ENCODE measurements at places on chromosomes 16 and 17.
A peak's percentile ranks its signal among the peaks of the same experiment; 100 is the strongest.

DNA sequence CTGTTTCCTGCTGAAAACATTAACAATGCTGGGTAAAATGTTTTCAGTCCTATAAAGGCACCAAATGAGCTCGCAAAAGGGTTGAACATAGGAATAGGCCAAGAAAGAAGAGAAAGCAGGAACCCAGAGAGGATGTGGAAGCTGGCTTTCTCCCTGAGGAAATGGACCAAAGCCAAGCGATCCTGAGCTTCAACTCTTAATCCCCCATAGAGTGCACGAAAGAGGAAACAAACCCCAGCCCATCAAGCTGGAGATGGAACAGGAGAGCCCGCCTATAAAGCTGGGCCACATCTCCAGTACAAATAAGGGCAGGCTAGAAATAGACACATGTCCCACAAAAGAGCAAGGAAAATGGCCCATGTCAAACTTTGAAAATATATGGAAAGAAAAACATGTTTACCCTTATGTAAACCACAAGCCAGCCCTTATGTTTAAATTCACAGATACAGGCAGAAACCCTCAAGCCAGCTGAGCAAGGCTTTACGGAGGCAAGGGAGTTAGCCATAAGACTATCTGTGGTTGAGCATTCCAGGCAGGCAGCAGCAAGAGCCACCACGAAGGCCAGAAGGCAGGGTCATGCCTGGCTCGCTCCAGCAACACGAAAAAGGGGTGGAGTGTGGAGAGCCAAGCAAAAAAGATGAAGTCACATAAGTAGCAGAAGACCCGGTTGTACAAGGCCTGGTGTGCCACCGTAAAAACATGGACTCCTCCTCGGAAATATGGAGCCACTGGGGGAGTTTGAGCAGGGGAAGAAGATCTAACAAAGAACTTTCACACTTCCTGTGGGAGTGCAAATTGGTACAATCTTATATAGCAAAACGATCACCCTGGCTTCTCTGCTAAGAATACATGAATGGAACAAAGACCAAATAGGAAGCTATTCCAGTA lies 27.8 kb downstream of the COPRS start:
- DNase-seq = no peak

- DNase-seq = peak; percentile 64
Measured at GRCh38 chr17:58531661-58532554, 17.5 kb upstream of the MTMR4 start.

GRCh38 chr17:1034652-1035210 lies 37.8 kb downstream of the TIMM22 start:
- no peak for DNase-seq

- DNase-seq = peak; percentile 49
Measured at GRCh38 chr17:57935833-57936807, 19.1 kb downstream of the CUEDC1 start.

DNA sequence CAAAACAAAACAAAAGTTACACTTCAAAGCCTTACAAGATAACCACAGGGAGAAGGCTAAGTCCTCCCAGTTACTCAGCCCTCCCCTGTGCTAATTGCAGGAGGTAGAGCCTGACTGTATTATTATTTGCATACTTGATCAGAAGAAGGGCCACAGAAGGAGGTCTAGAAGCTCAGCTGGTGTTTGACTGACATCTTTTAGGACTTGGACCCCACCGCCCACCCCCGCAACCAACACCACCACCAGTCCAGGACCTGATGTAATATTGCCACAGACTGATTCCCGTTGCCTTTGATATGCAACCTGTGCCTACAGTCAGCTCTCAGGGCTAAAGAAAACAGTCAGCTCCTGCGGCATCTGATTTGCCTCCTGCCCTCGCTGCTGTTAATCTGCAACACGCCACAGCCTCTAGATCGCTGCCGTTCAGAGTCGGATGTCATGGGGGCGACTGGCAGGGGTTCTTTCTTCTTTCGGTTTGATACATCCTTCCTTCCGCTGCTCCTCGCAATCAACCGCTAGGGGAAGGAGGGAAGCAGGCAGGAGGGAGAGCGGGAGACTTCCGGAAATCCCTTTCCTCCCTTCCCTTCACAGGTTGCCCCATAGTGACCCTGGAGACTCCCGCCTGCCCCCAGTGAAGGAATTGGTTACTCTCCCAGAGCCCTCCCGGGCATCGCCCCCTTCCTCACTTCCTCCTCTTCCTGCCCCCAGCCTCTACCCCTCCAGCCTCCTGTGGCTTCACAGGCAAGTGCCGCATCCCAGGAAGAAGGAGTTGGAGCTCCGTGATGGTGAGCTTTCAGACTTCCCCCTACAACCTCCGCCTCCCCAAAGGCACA lies 90.5 kb upstream of the SOX9 start:
- peak; percentile 28 for DNase-seq

DNA sequence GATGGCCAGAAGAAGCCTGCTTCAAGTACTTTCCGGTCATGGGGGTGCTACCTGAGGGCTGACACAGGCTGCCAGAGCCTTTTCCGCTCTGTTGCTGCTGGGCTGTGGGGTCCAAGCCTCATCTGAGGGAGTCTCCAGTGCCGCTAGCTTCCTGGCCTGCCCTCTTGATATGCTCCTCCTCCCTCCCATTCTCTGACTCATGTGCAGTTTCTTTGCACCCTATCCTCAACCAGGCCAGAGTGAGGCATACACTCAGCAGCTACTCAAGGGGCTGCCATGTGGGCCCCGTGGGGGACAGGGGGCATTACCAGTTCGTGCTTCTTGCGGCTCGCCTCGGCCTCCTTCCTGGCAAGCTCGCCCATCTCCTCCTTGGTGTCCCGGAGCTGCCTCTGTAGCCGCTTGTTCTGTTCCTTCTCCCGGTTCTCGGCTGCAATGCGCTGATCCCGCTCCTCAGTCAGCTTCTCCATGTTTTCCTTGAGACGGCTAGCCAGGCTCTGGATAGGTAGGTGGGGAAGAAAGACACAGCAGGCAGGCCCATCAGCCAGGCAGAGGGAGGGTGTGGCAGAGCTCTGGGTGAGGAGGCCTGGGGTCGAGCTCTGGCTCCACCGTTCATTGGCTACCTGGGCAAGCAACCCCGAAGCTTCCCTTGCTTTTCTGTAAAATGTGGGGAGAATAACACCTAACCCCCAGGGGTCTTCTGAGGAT lies 43.8 kb downstream of the PIPOX start:
- DNase-seq = no peak

DNA sequence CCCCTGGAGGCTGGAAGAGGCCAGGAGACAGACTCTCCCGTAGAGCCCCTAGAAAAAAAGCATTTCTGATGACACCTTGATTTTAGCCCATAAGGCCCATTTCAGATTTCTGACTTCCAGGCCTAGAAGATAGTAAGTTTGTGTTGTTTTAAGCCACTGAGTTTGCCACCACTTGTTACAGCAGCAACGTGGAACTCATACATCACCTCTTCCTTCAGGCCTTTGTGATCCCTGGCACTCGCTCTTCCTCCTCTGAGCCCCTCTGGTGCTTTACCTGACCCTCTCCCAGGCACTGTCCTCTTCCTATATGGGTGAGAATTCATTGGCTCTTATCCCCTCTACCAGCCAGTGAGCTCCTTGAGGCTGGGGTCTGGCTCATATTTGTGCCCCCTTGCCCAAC lies 18.7 kb upstream of the KRT19 start:
- DNase-seq = no peak

- DNase-seq = no peak
Measured at GRCh38 chr17:51765282-51766135, 393.0 kb downstream of the CA10 start.

DNA sequence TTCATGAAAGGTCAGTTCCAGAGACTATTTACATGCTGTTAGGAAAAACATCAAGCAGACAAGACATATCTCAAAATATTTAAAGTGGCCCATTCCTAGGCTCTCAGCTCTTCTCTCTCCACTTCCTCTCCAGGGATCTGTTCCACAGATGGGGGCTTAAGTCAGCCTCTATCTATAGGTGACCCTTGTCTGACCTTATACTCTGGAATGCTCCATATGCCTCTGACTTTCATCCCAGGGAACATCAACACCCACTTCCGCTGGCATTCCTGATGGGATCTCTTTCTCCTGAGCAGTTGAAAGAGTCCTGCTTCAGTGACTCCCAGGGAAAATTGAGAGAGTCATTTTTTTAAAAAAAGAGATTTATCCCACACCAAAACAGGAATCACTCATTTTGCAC lies 11.5 kb upstream of the WIPI1 start:
- DNase-seq = no peak

- no peak for DNase-seq
Measured at GRCh38 chr17:71985111-71986039, 135.4 kb upstream of the SOX9 start.

DNA sequence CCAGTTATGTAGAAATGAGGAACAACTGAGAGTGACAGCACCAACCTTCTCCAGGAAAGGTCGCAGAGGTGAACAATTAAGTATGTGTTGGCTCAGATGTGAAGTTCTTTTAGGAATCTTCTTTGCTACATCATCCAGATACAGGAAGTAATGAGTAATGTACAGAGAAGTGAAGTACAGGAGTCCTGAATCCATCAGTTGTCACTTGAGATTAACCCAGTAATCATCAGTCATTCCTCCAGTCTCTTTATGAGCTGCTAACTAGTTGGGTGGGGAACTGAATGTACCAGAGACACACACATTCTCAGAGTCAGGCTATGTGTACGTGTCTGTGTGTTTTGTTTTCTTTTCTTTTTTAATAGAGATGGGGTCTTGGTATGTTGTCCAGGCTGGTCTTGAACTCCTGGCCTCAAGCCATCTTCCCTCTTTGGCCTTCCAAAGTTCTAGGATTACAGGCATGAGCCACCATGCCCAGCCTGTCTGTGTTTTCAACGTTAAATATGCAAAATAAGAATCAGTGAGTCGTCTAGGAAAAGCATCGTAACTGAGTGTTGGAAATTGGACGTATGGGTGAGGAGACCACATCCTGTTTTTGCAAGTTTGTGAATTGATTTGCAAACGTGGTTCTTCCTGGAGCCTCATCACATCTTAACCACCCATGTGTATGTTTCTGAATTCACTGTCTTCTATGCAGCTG lies 19.9 kb downstream of the ZNF200 start:
- DNase-seq = no peak

DNA sequence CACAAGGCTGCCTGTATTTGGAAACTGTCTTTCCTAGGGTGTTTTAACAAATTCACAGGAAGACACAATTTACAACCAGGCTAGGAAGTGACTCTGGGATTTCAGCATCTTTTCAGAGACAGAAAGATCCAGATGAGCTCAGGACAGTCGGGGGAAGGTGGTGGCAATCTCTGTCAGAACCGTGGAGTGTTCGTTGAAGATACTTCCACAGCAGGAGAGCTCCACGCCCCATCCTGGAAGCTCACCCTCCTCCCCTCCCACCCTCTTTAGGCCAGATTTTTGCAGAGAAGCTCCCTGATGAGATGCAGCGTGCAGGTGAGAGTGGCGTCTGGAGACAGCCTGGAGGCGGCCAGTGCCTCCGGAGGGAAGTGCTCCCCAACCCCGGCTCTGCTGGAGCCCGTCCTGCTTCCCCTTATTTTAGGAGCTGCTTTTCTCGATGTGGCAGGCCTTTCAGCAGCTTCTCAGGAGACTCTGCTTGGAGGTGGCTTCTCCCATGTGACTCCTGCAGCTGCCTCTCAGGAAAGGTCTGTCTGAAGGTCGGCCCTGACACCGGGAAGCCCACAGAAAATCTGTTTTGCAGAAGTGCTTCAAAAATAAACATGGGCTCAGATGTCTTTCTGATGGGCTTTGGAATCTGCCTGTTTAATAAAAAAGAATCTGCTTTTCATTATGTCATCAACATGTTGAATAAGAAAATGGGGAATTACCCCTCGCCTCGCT lies 186.4 kb upstream of the CHMP6 start:
- DNase-seq = no peak

GRCh38 chr17:4175921-4176807 lies 33.2 kb downstream of the CYB5D2 start:
- DNase-seq = no peak

- DNase-seq = no peak
Measured at GRCh38 chr16:59684911-59685310, 950.8 kb upstream of the GOT2 start.

GRCh38 chr16:30996324-30996984 lies 11.4 kb downstream of the HSD3B7 start:
- DNase-seq = peak; percentile 51

DNA sequence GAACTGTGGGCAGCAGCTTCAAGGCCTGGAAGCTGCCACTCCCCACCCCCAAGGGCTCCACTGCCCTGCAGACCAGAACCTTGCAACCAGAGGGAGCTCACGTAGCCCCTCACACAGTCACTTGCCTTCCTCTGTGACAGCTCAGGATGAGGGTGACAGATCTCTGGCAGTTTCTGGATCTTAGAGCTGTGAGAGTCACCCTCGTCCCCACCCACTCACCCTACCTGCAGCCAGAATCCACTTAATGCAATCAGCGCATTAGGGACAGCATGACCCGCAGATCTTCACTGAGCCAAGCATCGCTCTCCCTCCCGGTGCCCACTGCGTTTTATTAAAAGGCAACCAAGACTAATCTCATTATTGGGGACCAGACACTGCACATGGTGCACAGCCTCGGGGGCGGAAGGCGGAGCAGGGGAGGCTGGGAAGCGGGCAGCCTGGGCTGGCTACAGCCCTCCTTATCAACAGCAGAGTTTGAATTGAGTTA lies 3.5 kb downstream of the CYB561 start:
- no peak for DNase-seq

DNA sequence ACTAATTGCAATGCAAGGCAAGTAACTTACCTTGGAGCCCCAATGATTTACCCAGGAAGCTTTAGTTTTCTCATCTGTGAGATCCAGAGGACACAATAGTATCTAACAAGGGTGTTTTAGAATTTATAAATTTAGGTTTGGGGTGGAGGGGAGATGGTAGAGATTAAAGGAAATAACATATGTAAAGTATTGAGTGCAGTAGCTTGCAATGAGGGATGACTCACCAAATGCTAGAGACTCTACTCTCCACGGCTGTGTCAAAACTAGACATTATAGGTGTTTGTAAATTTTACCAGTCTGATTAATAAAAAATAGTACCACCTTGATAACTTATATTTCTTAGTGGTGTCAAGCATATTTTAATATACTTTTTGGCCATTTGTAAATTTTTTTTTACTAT lies 3.7 kb upstream of the ABCA9 start:
- no peak for DNase-seq

- DNase-seq = no peak
Measured at GRCh38 chr16:54411544-54411943, 125.0 kb upstream of the IRX3 start.

DNA sequence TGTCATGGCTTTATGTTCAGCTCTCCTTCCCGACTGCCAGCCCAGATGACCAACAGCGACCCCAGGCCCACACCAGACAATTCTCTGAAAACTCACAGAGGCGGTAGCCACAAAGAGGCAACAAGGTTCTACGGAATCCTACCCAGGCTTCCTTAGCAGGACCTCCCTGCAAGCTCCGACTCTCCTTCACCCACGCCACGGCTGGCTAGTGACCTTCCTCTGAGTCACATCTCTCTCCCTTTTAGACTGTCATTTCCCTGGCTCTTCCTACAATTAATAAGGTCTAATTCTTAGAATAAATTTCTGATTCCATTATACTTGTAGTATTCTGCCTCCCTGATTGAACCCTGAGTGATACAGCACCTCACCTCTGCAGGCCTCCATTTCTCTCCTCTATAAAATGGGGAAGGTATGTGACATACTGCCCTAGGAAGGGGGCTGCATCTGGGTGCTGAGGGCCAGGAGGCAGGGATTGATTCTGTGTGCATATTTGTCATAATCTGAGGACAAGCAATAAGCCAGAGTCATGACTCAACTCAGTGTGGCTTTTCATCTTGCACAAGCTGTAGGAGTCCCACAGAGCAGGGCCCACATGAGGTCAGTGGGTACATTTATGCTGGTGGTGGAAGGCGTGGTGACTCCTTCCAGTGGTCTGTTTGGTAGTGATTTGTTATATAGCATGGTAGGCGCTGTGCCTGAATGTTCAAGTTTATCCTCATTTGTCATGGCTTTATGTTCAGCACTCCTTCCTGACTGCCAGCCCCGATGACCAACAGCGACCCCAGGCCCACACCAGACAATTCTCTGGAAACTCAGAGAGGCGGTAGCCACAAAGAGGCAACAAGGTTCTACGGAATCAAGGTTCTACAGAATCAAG lies 46.2 kb downstream of the SMPD3 start:
- no peak for DNase-seq
